ENCODE measurements at places on chromosomes 3 and 15. TPM values are rescaled to one million over a fixed set of nuclear protein-coding genes. Genes with fewer than 3 reads are reported as not detected.
A peak's percentile ranks its signal among the peaks of the same experiment; 100 is the strongest.

DNA sequence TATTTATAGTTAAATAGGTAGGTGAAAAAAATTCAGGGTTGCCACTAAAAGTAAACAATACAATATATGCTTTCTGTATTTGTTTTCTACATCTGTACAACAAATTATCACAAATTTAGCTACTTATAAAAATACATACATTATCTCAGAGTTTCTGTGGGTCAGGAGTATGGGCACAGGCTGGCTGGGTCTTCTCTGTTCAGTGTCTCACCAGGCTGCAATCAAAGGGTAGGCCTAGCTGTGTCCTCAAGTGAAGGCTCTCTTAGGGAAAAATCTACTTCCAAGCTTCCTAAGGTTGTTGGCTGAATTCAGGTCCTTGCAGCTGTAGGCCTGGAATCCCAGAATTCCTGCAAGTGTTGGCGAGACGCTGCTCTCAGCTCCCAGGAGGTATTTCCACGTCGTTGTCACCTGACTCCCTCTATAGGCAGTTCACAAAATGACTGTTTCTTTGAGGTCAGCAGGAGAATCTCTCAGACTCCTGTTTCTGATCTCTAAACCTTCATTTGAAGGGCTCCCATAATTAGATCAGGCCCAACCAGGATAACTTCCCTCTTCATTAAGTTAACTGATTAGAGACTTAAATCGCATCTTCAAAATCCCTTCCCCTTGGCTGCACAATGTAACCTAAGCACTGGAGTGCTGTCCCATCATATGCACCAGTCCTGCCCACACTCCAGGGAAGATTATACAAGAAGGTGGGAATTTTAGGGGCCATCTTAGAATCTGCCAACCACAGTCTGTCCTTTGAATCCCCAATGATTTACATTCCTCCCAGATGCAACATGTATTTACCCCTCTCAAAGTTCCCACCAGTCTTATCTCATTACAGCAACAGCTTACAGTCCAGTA lies 296.6 kb downstream of the SUCLG2 start:
- H3K4me1 ChIP-seq, result peaks cover 11% of the 10 kb centered on the region
- H3K36me3 ChIP-seq, result no peaks in the 10 kb centered on the region

- H3K4me3 ChIP-seq, result no peak overlapping the region
- H3K36me3 ChIP-seq, result peaks cover 3% of the 10 kb centered on the region
- H3K27me3 ChIP-seq, result no peaks in the 10 kb centered on the region
- H3K4me1 ChIP-seq, result no peaks in the 10 kb centered on the region
- H3K27ac ChIP-seq, result no peak overlapping the region
These were observed 297.4 kb downstream of the PLCL2 start for GRCh38 chr3:17182166-17182565.

DNA sequence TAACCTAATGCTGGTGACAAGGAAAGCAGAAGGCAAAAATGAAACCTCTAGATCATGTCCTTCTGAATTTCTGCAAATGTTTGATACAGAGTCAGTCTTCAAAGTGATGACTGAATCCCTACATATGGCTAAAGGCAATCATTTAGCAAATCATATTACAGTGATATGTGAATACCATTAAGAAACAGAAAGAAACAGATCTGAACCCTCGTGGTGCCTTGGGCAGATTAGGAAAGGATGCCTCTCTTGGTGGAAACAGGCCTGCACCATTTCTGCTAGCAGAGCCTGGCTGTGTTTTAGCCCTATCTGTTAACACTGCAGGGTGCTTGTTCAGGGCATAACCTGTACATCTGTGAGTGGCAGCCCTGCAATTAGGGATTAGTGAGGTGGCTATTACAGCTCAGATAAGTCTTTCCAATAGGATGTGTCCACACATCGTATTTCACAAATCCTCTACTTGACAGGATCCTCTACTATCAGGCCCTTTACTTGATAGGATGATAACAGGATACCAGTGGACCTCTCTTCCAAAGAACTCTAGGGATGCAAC lies 12.1 kb downstream of the SEC22C start:
- DNase-seq, result no peak
- peaks cover 31% of the 10 kb centered on the region for H3K36me3 ChIP-seq
- no peak overlapping the region for H3K4me3 ChIP-seq

DNA sequence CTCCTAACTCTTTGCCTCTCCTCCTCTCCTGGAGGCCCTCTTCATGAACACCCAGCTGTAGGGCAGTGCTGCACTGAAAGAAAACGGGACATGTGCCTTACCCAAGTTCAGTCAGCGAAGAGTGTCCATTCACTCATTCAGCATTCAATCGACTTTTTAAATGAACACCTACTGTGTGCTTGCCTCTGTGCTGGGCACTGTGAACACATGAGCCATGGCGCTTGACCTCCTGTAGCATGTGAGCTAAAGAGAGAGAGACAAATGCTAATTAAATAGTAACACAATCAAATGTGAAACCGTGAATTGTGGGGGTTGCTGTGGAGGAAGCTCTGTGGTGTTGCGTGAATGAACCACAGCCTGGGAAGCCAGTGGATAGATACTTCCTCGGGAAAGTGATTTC lies 43.4 kb downstream of the ST6GAL1 start:
- H3K27me3 ChIP-seq, result no peaks in the 10 kb centered on the region
- H3K27ac ChIP-seq, result no peak overlapping the region
- H3K4me3 ChIP-seq, result no peak overlapping the region
- H3K4me1 ChIP-seq, result peaks cover 25% of the 10 kb centered on the region

GRCh38 chr3:172946061-172946460 lies 195.0 kb downstream of the SPATA16 start:
- no peaks in the 10 kb centered on the region for H3K4me1 ChIP-seq
- H3K27ac ChIP-seq, result no peak overlapping the region
- no peak overlapping the region for H3K4me3 ChIP-seq
- no peaks in the 10 kb centered on the region for H3K27me3 ChIP-seq
- H3K36me3 ChIP-seq, result no peaks in the 10 kb centered on the region
- DNase-seq, result no peak

DNA sequence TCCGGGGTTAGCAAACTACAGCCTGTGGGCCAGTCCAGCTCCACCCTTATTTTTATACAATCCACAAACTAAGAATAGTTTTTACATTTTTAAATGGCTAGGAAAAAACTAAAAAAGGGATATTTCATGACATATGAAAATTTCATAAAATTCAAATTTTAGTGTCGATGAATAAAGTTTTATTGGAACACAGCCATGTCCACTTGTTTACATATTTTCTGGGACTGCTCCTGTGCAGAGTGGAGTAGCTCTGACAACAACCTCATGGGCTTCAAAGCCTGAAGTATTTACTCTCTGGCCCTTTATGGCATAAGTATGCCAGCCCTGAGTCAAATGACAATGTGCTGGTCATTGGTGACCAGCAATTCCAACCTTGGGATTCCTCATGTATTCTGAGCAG lies 17.2 kb downstream of the EFCC1 start:
- H3K27me3 ChIP-seq, result no peaks in the 10 kb centered on the region
- no peak for DNase-seq
- H3K4me3 ChIP-seq, result no peak overlapping the region
- peaks cover 4% of the 10 kb centered on the region for H3K4me1 ChIP-seq
- no peak overlapping the region for H3K27ac ChIP-seq
- H3K36me3 ChIP-seq, result no peaks in the 10 kb centered on the region

Gene ST8SIA2
- total RNA-seq, result 16.8 TPM

GRCh38 chr3:172388412-172389078 lies 59.7 kb downstream of the GHSR start:
- peaks cover 15% of the 10 kb centered on the region for H3K36me3 ChIP-seq
- no peak overlapping the region for H3K4me3 ChIP-seq
- no peak for DNase-seq
- no peak overlapping the region for H3K27ac ChIP-seq

Gene SCN11A
- total RNA-seq, result 1.4 TPM

Gene SLC28A2
- total RNA-seq, result 2.4 TPM

DNA sequence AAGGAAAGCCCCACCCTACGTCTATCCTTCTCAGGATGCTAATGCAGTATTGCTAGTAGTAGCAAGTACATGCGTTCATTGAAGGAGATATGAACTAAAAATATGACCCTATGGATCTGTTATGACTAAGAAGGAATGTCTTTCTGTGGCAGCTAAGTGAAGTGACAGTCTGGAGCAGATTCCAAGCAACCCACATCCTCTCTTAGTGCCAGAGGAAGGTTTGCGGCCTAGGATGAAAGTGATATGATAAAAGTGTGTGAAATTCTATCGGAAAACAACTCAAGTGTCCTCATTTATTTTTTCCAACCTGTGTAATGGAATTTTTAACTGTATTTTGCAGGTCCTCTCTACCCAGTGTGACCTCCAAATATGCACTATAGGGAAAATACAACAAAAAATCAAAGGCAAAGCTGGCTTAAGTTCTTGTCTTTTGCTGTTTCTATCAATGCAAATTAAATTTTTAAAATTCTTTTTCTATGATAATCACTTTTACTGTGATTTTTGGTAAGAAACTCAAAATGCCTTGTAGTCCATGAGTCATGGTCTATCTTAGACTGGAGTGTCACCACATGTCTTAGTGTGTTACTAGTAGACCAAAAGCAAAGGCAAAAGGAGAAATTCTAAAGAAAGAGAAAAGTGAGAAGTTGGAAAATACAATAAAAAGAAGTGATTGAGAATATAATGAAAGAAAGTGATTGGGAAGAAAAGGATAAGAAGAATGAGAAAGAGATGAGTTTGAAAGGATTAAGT lies 161.2 kb upstream of the TMCO5A start:
- no peaks in the 10 kb centered on the region for H3K27me3 ChIP-seq
- no peak for DNase-seq
- H3K4me1 ChIP-seq, result no peaks in the 10 kb centered on the region
- H3K36me3 ChIP-seq, result no peaks in the 10 kb centered on the region
- no peak overlapping the region for H3K27ac ChIP-seq
- no peak overlapping the region for H3K4me3 ChIP-seq

GRCh38 chr15:52121896-52122295 lies 9.3 kb upstream of the BCL2L10 start:
- no peaks in the 10 kb centered on the region for H3K36me3 ChIP-seq
- DNase-seq, result no peak
- H3K27me3 ChIP-seq, result no peaks in the 10 kb centered on the region
- no peak overlapping the region for H3K27ac ChIP-seq
- no peak overlapping the region for H3K4me3 ChIP-seq

Gene SSR3
- 170 TPM for total RNA-seq

DNA sequence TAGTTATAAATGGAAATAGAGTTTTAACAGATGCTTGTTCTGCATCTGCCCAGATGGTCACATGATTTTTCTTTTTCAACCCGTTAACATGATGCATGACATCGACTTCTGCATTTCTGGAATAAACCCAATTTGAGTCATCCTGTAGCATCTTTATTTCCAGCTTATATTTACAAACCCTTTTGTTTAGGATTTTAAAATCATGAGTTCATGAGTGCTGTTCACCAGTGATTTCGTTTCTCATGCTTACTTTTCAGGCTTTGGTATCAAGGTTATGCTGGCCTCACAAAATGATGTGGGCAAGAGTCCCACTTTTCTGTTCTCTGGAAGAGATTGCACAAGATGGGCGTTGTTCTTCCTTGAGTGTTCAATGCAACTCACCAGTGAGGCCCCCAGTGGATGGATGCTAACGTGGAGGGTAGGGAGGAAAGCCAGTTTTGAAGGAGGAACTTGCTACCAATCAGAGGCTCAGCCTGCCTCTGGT lies 5.2 kb downstream of the HRH1 start:
- H3K4me3 ChIP-seq, result no peak overlapping the region
- H3K36me3 ChIP-seq, result peaks cover 3% of the 10 kb centered on the region

DNA sequence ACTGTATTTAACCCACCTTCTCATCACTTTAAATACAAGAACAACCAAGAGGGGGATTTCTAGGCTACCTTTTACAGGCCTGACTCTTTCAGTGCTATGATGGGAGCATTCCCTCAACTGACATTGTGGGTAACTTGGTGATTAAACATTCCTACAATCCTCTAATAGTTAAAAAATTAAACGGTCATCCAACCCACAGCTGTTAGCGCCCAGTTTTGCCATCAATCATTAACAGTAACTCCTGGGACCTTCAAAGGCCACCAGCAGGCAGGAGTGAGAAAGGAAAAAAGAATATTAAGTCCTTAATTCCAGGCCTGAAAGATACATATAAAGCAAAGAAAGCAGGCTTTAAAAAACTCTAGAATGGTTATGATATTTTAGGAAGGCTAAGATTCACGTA lies 512.1 kb downstream of the MAGI1 start:
- DNase-seq, result no peak
- H3K4me1 ChIP-seq, result peaks cover 10% of the 10 kb centered on the region
- no peak overlapping the region for H3K27ac ChIP-seq
- no peak overlapping the region for H3K4me3 ChIP-seq

DNA sequence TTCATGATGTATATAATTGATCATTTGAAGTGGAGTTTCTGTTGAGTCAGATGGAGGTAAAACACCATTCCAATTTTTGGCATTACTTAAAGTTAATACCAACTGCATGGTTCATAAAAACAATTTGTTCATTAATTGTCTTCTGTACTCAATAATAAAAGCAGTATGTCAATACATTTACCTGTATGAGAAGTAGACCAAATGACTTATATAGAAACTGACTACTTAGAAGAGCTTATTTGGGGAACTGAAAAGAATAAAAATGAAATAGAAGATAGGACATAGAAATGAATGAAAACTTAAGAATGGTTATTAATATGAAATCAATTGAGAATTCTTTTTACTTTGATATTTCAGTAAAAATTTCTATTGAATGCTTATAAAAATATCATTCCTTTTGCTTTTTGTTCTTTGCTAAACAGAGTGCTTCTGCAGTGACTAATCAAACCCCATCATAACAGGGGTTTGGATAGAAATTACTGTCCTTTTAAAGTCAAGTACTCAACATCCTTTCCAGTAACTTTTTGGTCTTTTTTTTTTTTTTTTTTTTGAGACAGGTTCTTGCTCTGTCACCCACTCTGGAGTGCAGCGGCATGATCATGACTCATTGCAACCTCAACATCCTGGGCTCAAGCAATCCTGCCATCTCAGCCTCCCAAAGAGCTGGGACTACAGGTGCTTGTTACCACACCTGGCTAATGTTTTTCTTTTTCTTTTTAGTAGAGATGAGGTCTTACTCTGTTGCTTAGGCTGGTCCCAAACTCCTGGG lies 6.5 kb upstream of the CRYBG3 start:
- no peak overlapping the region for H3K27ac ChIP-seq
- H3K36me3 ChIP-seq, result no peaks in the 10 kb centered on the region
- H3K4me1 ChIP-seq, result peaks cover 4% of the 10 kb centered on the region
- no peak for DNase-seq
- H3K27me3 ChIP-seq, result peaks cover 31% of the 10 kb centered on the region

GRCh38 chr3:44989636-44990373 lies 13.8 kb downstream of the EXOSC7 start:
- H3K4me3 ChIP-seq, result no peak overlapping the region
- peaks cover 32% of the 10 kb centered on the region for H3K36me3 ChIP-seq
- peaks cover 29% of the 10 kb centered on the region for H3K4me1 ChIP-seq

Gene SCAANT1
- total RNA-seq, result not detected

DNA sequence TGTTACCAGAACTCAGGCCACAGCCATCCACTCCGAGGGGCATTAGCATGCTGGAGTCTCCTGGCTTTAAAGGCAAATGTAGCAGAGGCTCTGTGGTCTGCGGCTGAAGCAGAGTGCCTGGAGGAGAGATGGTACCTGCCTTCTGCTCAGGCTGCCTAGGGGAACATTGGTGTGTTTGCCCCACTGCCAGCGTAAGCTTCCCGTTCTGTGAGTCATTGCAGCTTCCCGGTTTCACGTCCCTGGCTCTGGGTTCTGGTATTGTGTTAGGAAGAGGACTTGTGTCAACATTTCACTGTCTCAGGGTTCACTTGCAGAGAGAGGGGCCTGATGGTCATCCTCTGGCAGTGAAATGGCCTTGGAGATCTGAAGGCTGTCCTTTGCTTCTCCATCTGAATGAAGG lies 1.8 kb downstream of the GASK1A start:
- H3K4me1 ChIP-seq, result no peaks in the 10 kb centered on the region
- H3K27me3 ChIP-seq, result peaks cover 79% of the 10 kb centered on the region
- H3K4me3 ChIP-seq, result peak overlapping the region; percentile 87
- peaks cover 4% of the 10 kb centered on the region for H3K36me3 ChIP-seq

Gene SEMA6D
- 22.2 TPM for total RNA-seq

- peaks cover 26% of the 10 kb centered on the region for H3K4me1 ChIP-seq
- no peaks in the 10 kb centered on the region for H3K27me3 ChIP-seq
- no peaks in the 10 kb centered on the region for H3K36me3 ChIP-seq
- no peak for DNase-seq
These were observed 141.8 kb downstream of the RPL22L1 start for GRCh38 chr3:170728181-170728580.
